ENCODE measurements at places on chromosomes 6 and 20.

GRCh38 chr6:147617366-147617765 is 108.9 kb downstream of the SAMD5 start:
- no peak for DNase-seq

DNA sequence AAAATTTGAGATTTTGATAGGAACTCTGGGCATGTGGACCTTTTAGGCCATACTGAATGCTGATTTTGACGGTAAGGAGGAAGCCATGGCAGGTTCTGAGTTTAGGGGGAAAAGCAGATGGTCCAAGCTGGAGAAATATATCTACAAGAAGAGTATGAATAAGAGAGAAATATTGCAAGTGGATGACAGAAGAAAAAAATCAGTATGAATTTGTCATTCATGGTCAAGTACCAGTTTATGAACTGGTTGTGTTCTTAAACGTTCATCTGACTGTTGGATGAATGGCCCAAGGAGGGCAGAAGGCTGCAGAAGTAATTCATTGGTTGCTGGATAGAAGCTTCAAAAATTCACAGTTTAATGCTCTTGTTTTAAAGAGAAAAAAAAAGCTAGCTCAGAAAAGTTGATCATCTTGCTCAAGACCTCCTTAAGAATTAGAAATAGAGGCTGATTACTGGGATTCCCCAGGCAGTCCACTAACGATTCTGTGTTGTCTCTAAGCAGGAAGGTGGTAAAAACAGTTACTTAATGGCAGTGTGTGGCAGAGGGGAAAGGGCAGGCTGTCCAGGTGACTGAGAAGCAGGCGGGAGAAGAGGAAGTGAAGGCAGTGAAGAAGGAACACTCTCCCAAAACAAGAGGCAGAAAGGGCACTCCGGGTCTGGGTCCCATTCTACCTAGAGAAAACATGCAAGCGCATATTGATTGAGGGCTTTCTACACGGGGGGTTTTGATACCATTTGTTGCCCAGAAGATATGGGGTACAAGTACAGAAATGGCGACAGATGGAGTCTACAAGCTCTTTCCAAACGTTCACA is 2.0 kb upstream of the DUSP22 start:
- DNase-seq, result no peak

GRCh38 chr6:2831392-2831791 is 10.3 kb downstream of the SERPINB1 start:
- DNase-seq, result no peak

- DNase-seq, result no peak
Measured at GRCh38 chr20:3733119-3733995, 872 bp downstream of the HSPA12B start.

- no peak for DNase-seq
Measured at GRCh38 chr6:141401851-141402250, 730.9 kb upstream of the GJE1 start.

- peak; percentile 50 for DNase-seq
Measured at GRCh38 chr6:114304304-114304887, 38.4 kb downstream of the HS3ST5 start.

DNA sequence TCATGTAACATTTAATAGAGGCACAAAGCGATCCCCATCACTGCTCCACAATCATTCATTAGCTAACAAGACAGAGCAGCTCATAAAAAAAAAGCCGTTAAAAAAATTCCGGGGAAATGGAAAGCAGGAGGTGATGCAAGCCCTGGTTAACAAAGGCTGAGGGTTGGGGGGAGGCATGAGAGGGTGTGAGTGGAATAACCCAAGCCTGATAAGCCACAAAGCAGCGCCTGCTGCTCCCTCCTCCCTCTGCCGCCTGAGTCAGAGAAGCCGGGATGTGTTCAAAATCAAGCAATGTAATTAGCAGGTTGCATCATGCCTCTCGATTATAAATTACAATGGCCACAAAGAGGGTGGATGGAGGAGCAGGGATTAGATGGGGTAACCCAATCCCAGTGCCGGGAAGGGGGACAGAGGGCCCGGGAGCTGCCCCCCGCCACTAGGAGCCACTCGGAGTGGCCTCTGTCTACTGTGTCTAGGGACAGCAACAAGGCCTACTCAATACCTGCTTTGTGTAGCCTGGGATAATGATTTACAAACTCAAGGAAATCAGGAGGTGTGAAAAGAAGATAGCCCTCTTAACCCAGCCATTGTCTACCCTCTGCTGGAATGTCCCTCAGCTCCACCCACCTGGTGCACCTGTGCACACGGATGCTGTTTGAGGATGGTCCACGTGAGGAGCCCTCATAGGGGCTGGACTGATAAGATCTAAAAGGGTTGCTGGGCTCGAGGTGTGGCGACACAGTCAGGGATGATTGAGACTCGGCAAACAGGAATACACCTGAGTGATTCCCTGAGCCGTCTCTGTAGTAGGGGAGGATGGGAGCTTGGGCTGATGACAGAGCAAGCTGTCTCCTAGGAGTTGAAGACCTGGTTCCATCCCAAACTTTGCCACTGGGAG is 156.9 kb downstream of the VEGFA start:
- peak; percentile 85 for DNase-seq

GRCh38 chr6:13480631-13481501 is 6.5 kb downstream of the GFOD1 start:
- no peak for DNase-seq

- no peak for DNase-seq
Measured at GRCh38 chr20:46133886-46134654, 16.0 kb downstream of the CD40 start.

GRCh38 chr20:9332791-9333479 is 181.5 kb upstream of the LAMP5 start:
- DNase-seq, result no peak

DNA sequence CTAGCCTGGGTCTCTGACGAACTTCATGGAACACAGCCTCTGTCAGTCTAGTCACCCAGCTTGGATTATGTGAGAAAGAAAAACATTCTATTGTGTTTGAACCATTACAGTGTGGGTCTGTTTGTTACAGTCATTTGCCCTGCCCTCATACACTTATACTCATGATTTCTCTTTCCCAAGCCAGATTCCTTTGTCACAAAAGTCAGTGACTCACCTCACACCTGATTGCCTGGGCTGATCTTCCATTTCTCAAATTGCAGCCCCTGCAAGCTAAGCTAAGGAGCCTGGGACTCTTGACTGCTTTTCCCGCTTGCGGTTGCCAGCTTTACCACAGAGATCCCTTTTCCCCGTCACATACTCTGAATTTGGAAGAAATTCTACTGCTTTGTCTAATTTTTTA is 395.9 kb downstream of the SAMD5 start:
- no peak for DNase-seq

- peak; percentile 83 for DNase-seq
Measured at GRCh38 chr6:111605100-111605751, 452 bp downstream of the TRAF3IP2 start.

- DNase-seq, result no peak
Measured at GRCh38 chr6:68677058-68677457, 42.0 kb downstream of the ADGRB3 start.

DNA sequence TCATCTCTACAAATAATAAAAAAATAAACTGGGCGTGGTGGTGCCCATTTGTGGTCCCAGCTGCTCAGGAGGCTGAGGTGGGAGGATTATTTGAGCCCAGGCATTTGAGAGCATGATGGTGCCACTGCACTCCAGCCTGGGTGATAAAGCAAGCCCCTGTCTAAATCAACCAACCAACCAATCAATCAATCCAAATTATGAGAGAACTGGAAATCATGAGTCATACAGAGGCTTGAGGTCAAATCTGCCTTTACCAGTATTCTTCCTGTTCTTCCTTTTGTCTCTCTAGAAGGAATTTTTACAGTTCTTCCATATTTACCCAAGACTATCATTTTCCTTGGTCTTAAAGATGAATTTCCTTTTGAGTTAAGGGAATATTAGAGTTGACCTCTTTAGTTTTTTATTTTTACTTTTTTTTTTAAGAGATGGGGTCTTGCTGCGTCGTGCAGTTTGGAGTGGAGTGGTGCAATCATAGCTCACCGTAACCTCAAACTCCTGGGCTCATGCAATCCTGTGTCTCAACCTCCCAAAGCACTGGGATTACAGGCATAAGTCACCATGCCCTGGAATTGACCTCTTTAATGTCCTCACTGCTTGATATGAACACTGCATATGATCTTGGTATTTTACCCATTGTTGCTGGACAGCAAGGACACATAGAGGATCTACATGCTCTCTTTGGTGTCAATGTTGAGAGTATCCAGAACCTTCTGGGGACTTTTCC is 44.1 kb upstream of the TXNDC5 start:
- no peak for DNase-seq

Data from GM23338 (cell line).